ENCODE measurements at places on chromosomes 2 and 18. TPM values are rescaled to one million over a fixed set of nuclear protein-coding genes. Genes with fewer than 3 reads are reported as not detected.

DNA sequence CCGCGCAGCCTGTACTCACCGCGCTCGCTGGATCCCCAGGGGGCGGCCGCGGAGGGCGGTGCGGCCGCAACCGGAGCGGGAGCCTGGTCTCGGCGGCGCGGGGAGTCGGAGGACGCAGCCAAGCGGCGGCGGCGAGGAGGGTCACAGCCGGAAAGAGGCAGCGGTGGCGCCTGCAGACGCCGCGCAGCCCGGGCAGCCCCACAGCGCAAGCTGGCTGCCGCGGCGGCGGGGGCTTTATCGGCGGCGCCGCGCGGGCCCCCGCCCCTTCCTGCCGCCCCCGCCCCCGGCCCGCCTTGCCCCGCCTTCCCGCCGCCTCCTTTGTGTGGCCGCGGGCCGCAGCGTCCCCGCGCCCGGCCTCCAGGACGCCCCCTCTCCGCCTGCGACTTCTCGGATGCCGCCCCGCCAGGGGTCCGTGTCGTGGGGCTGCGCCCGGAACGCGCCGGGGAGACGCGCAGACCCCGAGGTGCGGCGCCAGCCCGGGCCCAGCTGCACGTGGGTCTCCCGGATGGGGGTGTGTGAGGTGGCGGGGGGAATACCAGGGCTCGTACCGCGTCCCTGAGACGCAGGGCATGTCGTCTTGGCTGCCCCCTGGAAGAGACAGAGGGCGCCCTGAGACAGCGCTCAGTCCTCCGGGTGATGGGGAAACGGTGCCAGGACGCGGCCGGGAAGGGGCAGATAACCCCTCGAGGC, at the start of gene SERPINE2:
Gene SERPINE2, minus strand, starts transcription at position 207 of the 690 bp plus-strand sequence. CDS start 37,386 bp downstream, outside the sequence.
- peak; percentile 78 for DNase-seq

DNA sequence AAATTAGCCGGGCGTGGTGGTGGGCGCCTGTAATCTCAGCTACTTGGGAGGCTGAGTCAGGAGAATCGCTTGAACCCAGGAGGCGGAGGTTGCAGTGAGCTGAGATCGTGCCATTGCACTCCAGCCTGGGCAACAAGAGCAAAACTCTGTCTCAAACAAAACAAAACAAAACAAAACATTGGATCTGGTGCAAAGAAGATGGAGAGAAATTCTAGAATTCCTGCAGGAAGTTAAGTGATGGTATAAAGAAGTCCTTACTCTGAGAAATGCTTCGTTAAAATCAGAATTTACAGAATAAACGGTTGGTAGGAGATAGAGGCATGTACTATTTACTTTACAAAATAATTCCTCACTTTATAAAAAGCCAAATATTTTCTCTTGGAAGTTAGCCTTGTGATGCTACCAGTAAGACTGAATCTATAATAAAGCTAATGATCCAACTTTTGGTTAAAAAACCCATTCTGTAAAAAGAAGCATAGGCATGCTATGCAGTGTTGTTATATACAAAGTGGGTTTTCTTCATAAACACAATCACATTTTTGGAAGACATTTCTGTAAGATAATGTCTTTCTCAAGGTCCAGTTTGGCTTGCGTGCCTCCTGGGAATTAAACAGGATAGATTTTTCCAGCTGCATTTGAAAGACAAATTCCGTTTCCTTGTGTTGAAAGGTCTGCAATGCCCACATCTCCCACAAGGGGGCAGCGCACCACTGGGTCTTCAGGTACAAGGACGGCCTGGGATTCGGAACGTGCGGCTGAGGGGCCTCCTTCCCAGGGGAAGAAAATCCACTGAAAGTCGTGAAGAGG, 35.6 kb upstream of the PNO1 start:
- DNase-seq, result peak; percentile 91

- no peak for DNase-seq
These were observed 203.5 kb upstream of the TWIST2 start for GRCh38 chr2:238644095-238645081.

Gene GPR39
- total RNA-seq, result not detected

- DNase-seq, result no peak
These were observed 149.0 kb downstream of the MIB1 start for GRCh38 chr18:21889570-21889969.

DNA sequence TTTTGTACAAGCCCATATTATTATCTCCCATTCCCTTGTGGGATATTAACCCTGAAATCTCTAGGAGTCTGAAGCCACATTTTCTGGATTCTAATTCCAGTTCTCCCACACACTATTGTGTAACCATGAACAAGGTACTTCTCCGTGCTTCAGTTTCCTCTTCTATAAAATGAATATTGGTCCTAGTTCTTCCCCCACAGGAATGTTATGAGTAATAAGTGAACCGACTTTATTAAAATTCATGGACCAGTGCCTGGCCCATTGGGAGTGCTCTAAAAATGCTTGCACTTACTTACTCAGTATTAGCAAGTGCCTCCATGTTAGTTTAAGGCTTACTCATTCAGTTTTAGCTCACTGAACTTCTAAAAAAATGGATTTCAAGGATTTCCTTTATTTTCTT, 1.4 kb upstream of the ACMSD start:
- no peak for DNase-seq
